Activated CD4-positive, alpha-beta memory T cell treated with anti-CD3 and anti-CD28 coated beads for 36 hours (primary cell): ENCODE measurements at places on chromosomes 7 and 10.
A peak's percentile ranks its signal among the peaks of the same experiment; 100 is the strongest.

DNA sequence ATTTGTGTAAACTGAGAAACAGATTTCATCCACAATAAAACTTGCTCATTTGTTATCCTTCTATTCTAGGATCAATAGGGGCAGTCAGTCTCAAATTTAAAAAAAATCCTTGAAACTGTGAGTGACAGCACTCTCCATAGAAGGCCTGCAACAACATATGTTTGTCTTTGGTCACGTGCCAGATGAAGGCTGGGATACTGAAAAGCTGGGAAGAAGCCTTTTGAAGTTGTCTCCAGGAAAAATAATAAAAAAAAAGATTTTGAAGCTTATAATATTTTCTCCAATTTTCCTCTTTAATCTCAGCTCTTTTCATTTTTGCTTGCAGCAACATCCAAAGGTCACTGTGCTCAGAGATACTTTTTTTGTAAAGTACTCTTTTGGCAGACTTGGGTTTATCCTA is 128.6 kb upstream of the SLC26A5 start:
- DNase-seq: no peak

DNA sequence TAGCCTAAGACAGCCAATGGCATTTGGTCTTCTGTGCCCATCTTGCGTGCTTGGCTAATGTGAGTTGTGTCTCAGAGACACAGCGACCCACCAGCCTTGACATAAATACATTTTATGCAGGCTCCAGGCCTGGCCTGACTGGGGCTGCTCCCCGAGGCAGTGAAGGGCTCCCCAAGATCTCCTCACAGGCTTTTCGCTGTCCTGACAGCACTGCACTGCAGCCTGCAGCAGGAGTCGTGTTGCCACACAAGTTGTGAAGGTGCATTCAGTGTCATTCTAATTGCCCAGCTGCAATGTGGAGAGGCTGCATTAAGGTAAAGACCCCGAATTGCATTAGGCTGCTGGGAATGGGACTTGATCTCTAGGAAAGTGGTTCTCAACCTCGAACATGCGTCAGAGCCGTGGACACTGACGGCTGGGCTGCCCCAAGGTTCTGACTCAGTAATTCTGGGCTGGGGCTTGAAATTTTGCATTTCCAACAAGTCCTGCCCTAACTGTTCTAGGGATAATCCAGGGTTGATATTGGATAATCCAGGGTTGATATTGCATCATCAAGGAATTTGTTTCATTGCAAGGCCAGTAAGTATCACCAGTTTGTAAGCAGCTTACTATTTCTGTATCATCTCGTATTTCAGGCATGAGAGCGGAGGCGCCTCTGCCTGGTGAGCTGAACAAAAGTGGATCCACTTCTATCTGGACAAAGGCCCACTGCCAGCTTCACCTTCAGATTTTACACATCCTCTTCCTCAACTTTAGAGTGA is 108.7 kb upstream of the INSIG1 start:
- no peak for DNase-seq

DNA sequence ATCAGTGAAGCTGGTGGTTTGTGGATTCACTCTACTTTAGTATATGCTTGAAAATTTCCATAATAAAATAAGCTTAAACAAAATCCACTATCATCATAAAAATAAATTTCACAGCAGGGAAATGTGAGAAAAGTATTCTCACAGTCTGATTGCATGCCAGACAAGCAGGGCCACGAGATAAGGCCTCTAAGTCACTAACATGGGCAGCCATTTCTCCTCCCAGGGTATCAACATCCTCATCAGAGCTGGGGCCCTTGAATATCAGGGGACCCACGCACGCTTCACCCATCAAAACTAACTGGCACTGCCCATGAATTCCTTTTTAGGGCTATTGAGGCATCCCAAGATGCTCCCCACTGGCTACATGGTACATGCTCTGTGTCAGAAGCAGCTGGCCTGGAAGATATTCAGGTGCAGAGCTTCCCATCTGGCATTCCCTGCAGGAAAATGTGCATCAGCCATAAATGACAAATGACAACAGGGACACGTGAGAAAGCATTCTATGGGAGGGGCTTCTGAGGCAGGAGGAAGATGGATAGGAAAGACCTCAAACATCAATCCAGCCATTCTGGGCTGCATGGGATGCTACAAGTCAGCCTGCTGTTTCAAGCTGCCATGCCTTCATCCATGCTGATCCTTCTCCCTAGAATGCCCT is 17.4 kb downstream of the CCDC6 start:
- no peak for DNase-seq

GRCh38 chr7:151987748-151988529 is 31.7 kb downstream of the GALNTL5 start:
- DNase-seq: no peak

- no peak for DNase-seq
Observed at GRCh38 chr7:117323851-117324711, 1.2 kb upstream of the WNT2 start.

DNA sequence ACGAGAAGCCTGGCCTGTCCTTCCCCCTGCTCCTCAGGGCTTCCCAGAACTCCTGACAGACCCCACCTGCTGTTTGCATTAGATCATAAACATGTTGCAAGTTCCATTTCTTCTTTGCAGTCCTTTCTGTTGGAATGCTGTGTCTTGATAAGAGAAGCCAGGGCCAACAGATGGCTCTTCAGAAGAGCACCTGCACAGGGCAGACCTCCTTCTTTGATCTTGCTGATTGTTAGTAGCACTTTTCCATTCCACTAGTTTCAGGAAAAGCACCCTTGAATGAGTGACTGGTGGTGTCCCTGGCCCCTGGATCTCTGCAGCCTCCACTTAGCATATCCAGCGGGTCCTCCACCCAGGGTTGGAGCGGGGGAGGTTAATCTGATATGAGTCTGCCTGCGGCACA is 243.2 kb downstream of the GFRA1 start:
- no peak for DNase-seq

- no peak for DNase-seq
Observed at GRCh38 chr10:30986053-30986555, 45.6 kb downstream of the ZNF438 start.

GRCh38 chr10:80281292-80281691 is 8.2 kb downstream of the MAT1A start:
- no peak for DNase-seq

GRCh38 chr7:130473289-130473688 is 18.6 kb upstream of the MEST start:
- no peak for DNase-seq

- no peak for DNase-seq
Observed at GRCh38 chr10:124921261-124921660, 20.7 kb upstream of the ZRANB1 start.

GRCh38 chr10:99527526-99528493 is 4.9 kb upstream of the NKX2-3 start:
- DNase-seq: no peak

GRCh38 chr10:4033341-4033896 is 248.4 kb upstream of the KLF6 start:
- peak; percentile 33 for DNase-seq

DNA sequence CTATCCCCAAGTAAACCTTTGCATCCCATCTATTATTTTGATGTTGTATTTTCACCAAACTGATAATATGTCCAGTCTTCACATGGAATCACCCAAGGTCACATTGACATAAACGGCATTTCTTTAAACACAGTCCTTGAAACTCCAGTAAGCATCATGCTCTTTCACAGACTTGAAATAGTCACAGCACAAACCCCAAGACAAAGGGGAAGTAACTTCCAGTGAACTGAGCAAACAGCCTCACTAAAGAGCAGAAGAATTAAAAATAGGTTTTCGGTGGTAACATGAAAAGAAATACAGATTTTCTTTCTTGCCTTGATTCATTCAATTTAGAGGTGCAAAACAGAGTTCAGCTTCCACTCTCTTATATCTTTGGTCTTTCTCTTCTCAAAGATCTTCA is 253.7 kb downstream of the SFMBT2 start:
- DNase-seq: no peak

DNA sequence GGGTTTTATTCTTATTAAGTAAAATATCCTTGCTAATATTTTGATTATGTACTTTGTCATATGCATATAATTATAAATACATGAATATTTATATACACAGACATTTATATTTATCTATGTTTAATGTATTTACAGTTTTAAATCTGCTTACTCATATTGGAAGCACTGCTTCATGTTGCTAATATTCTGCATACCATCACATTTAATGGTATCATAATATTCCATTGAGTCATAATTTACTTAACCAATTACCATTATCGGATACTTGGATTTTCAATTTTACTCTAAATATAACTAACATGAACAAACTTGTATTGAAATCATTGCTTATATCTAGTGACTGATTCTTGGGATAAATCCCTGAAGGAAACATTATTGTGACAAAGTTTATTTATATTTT is 155.2 kb downstream of the MBL2 start:
- no peak for DNase-seq

DNA sequence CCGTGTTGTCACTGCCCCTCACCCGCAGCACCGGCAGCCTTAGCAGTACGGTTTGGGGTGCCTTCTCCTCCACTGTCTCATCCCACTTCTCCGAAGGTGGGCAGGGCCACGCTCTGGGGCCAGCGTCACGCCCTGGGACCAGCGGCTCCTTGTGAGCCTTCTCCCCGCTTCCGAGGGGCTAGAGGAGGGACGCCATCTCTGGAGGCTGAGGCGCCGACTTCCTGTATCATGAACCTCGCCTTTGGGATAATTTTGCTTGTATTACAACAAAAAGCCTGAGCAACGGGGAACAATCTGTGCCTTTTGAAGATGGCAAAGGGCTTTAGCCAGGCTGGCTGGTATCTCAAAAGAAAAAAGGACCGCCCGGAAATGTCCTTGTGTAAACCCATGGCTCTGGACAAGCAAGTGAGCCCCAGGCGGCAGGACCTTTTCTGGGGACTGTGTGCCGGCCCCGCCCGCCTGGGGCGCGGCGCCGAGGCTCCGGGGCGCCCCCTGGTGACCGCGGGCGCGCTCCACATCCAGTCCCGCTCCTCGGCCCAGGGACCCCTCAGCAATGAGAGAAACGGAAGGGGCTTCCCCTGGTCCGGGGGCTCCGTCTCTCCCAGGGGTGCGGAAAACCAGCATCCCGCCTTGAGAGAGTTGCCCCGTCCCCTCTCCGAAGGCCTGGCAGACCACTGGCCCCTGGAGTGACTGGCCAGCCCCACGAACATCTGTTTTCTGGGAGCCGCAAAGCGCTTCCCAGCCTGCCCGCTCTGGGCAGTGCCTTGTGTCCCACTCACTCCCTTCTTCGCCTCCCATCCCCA is 3.8 kb downstream of the DEPP1 start:
- peak; percentile 74 for DNase-seq

DNA sequence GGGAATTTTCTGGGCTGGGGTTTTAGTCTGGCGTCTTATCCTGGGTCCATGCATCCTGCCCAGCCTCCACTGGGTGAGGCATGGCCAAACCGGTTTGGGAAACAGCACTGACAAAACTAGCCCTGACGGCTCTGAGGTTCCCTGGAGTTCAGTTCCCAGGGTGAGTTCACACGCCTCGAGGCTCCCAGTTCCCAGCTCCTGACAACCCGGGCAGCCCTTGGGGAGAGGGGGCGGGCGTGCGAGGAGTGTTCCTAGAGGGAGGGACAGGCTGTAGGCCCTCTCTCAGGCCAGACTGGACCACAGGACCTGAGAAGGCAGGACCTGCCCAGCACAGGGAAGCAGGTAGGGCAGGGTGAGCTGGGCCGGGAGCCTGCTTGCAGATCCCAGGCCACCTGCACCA is 82.3 kb upstream of the PPIF start:
- DNase-seq: no peak

DNA sequence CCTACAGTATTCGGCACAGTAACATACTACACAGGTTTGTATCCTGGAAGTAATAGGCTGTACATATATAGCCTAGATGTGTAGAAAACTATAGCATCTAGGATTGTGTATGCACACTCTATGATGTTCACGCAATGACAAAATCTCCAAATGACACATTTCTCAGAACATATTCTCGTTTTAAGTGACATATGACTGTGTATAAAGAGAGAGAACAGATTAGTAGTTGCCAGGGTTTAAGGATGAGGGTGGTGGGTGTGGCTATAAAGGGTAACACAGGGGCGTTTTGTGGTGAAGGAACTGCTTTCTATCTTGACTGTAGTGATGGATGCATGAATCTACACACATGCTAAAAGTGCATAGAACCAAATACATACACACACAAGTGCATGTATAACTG is 101.2 kb downstream of the ARL4A start:
- peak; percentile 32 for DNase-seq

GRCh38 chr7:22127835-22128527 is 182.3 kb upstream of the CDCA7L start:
- DNase-seq: no peak

DNA sequence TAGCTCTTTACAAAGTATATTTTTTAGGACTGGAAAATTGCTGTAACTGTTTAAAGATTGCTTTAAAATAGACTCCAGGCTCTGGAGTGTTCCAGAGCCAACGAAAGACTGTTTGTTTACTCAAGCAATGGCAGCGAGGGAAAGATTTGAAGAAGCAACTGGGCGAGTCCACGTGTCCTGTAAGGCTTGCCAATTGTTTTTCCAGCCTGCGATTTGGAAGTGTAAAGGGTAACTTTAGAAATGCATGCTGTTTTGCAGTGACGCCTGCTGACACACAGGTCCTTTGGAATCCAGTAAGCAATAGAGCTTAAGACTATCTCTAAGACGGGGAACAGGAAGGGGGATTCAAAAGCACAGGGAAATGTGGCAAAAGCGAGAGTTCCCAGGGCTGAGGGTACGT is 55.8 kb downstream of the TACC2 start:
- no peak for DNase-seq

- no peak for DNase-seq
Observed at GRCh38 chr10:106114656-106115186, 1049.8 kb downstream of the SORCS1 start.

DNA sequence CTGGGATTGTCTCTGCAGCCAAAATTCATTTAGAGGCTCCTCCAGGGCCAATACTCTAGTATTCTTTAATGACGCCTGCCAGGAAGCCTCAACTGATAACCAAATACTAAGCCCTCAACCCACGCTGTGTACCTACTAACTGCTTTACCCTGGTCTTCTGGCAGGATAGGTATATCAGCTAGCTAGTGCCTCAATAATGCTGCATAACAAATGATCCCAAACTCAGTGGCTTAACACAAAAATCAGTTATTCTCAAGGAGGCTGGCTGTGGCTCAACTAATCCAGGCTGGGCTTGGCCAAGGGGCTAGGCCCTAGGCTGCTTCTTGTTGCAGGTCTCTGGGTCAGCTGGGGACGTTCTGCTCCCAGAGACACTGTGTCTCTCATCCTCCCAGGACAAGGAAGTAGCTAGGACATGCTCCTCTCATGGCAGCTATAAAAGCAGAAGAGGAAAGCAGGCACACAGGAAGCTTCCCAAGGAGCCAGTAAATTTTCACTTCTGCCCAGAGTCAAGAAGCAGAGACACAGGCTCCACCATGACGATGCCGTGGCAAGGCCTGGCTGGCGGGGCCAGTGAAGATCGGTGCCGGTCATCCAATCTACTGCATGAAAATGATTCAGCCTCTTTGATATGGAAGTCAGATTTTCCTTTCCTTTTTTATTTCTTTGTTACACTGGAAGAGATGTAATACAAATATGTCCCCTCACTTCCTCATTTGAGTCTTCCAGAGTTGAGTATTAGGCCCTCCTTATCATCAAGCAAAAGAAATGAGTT is 28.6 kb upstream of the COL13A1 start:
- DNase-seq: no peak

- DNase-seq: peak; percentile 85
Observed at GRCh38 chr7:150404805-150405583, 25.9 kb downstream of the ZNF775 start.

GRCh38 chr7:82264783-82265305 is 178.7 kb downstream of the CACNA2D1 start:
- DNase-seq: no peak

- DNase-seq: no peak
Observed at GRCh38 chr10:113301342-113301984, 251.4 kb upstream of the HABP2 start.
